IMR-90 (cell line): ENCODE measurements at places on chromosomes 5 and 9. TPM values are rescaled to one million over a fixed set of nuclear protein-coding genes. Genes with fewer than 3 reads are reported as not detected.

Gene IL5
- total RNA-seq, result not detected in 2 replicates

Gene CNTNAP3
- total RNA-seq, result 0.90 and 1.1 TPM in 2 replicates

- no peak overlapping the region for H3K27ac ChIP-seq
- H3K4me1 ChIP-seq, result no peaks in the 10 kb centered on the region
- no peaks in the 10 kb centered on the region for H3K27me3 ChIP-seq
- H3K36me3 ChIP-seq, result no peaks in the 10 kb centered on the region
- no peak for DNase-seq
These were observed 30.8 kb downstream of the CNTRL start for GRCh38 chr9:121105531-121105930.

DNA sequence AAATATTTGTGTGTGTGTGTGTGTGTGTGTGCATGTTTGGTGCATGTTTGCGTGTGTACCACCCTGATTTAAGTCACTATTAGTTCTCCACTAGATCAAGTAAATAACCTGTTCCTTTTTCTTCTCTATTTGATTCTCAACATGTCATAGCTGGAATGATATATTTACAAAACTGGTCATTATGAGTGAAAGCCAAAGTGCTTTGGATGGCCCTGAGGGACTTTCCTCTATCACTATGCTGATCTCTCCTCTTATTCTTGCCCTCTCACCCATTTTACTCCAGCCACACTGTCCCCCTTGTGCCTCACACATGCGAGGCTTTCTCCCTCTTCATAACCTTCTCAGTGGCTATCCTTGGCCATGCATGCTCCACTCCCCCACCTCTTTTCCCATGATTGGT, 144.6 kb upstream of the NMUR2 start:
- no peaks in the 10 kb centered on the region for H3K27me3 ChIP-seq
- DNase-seq, result no peak
- no peaks in the 10 kb centered on the region for H3K36me3 ChIP-seq
- no peaks in the 10 kb centered on the region for H3K4me1 ChIP-seq

Gene GM2A
- 18.5 and 18.6 TPM in 2 replicates for total RNA-seq

GRCh38 chr5:96254980-96255691, 177.9 kb downstream of the PCSK1 start:
- H3K36me3 ChIP-seq, result no peaks in the 10 kb centered on the region
- H3K4me3 ChIP-seq, result no peak overlapping the region
- H3K27ac ChIP-seq, result peak overlapping the region; percentile 98; the same call in 1 of the 2 replicates
